Amniotic stem cell (primary cell): ENCODE measurements at places on chromosomes 6 and 20.

- no peak for DNase-seq
Measured at GRCh38 chr6:46935687-46936086, 13.9 kb upstream of the ADGRF5 start.

DNA sequence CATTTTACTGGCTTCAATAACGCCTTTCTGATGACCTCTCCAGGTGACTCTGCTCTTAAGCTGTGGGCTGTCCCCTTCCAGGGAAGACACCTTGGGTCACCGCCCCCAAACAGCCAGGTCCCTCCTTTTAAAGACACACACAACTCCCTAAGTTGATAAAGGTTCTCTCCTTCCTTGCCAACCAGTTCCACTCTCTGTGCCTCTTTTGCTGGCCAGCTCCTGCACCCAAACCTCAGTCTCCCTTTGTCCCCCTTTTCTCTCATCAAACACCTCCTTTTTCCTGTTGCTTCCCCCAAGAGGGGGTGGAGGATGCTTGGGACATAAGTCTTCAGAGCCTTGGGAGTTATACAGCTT lies 1.0 kb downstream of the NCOA6 start:
- no peak for DNase-seq

DNA sequence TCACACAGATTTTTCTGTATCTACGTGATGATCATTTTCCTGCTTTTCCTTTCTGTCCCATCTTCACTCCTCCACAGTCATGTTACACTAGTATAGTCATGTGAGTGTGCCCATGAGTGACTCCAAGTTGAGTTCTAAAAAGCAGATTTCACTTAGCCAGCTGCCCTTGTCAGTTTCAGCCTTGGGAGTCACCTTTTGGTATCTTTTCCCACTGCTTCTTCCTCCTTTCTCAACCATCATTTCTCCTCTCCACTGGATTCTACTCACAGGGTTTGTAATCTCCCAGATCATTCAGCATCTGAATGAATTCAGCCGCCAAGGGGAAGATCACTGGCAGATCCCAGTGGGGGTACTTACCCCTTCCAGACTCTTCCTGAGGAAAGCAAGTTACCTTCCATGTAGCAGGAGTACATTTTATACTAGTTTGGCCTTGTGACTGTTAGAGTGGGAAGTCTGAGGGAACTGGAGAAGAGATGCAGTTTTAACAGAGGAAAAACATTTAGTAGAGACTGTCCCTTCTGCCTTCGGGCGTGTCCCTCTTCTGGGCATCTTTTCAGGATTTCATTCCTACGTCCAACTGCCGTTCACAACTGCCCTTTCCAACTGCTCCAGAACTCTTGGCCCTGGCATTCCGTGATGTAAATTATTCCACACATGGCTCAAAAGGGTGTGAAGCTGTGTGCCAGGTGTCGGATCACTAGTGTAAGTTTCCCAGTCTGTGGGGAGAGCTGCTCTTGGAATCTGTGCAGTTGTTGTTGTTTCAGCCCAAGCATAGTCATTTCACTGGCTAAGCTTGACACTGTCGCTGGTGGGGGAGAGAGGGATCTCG lies 38.9 kb downstream of the BICRAL start:
- DNase-seq = no peak

DNA sequence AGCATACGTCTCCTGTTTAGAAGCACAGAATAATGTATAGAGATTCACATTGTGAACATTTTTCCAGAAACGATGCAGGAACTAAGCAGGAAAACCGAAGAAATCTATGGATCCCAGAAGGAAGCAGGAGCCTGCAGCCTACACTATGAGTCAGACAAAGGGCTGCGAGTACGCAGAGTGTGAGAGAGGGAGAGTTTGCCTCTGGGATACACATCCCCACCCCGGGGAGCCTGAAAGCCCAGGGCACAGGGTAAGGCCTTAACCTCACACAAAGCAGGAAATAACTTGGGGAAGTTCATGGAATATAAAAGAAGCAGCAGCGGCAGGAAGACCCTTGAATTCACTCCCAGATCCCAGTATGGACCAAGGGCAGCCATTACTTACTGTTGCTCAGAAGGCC lies 842.1 kb upstream of the MANEA start:
- DNase-seq = no peak

DNA sequence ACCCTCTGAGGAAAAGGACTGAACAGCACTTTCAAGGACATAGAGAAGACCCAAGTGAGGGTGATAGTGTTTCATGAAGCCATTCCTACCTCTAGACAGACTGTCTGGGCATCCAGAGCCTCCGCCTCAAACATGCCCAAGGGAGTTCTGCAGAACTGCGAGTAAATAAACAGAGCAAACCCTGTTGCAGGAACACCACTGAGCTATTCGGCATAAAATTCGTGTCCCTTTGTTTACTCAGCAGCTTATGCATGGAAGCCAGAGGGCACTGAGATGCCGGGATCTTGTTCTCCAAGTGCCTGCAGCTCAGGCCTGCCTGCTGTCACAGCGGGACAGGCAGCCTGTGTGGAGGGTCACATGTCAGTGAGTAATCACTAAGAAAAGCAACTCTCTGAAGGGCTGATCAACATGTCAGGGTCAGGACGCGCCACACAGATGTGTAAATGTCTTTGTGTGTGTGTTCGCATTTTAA lies 164.9 kb upstream of the HEY2 start:
- DNase-seq = no peak

GRCh38 chr20:44296011-44296410 lies 15.0 kb downstream of the FITM2 start:
- no peak for DNase-seq

DNA sequence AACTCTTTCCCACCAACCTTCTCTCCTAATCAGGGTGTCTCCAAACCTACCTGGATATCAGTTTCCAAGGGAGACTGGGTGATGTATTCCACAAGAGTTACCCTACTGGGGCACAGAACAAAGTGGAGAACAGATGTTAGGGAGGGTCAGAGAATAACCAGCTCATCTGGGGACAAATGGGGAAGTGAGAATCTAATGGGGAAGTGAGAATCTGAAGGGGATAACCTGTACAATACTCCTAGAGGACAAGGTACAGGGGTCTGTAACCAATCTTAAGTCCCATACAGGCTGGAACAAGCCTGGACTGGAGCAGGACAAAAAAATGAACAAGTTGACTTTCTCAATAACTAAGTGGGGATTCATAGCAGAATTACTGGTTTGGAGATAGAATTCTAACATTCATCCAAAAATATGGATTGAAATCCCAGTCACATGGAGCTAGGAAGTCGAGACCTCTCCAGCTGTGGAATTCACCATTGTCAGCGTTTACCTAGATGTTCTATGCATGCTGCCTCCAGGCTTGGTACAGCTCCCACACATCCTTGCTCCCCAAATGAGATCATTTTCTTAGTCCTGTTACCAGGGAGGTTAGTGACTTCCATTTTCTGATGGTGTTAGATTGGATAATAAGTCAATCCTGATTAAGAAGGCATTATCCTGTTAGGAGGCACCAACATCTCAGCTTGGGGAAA lies 214.8 kb upstream of the MOCS1 start:
- no peak for DNase-seq

- DNase-seq = no peak
Measured at GRCh38 chr6:114952229-114952628, 609.4 kb upstream of the HS3ST5 start.

- no peak for DNase-seq
Measured at GRCh38 chr6:125346201-125346925, 44.6 kb upstream of the HDDC2 start.

- DNase-seq = peak; percentile 42
Measured at GRCh38 chr6:52663120-52663935, 7.6 kb upstream of the TMEM14A start.

DNA sequence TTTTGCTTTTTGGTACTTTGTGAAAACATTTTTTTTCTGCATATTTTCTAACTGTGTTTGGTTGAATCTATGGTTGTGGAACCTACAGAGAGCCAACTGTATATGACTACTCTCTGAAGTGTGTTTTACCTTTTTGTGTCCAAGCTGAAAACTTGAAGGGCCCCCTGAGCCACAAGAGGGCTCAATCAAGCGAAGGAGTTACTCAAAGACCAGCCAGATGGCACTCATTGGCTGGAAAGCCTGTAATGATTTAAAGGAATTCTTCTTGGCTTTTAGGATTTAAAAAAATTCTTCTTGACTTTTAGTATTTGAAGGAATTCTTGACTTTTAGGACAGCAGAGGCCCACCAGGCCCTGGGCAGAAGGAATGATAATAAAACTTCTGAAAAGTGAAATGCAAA lies 27.0 kb upstream of the ECI2 start:
- DNase-seq = no peak

GRCh38 chr20:32053648-32054047 lies 1.6 kb downstream of the HCK start:
- DNase-seq = no peak

DNA sequence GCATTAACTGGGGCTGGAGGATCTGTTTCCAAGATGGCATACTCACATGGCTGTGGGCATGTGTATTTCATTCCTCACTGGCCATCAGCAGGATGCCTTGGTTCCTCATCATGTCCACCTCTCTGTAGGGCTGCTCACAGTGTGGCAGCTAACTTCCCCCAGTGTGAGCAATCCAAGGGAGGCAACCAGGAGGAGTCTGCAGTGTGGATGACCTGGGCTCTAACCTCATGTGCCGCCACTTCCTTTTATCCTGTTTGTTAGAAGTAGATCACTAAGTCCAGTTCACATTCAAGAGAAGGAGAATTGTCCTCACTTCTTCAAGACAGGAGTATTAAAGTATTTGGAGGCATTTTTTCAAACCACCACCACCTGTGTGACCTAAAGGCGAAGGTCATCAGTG lies 54.4 kb downstream of the MTHFD1L start:
- no peak for DNase-seq

DNA sequence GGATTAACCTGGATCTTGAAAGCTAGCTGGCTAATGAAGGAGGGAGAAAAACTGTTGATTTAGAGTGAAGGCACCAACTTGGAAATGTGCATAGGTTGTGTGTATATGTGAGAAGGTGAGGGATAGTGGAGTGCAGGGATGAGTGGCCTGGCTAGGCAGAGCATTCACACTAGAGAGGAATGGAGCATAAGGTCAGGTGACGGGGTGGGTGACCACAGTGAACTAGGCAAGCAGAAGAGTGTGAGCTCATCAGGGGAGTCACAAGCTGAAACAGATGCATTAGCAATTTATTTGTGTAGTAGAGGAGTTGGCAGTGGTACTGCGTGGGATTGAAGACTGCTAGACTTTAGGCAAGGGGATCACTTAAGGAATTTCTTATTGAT lies 10.5 kb downstream of the ANKRD66 start:
- no peak for DNase-seq

DNA sequence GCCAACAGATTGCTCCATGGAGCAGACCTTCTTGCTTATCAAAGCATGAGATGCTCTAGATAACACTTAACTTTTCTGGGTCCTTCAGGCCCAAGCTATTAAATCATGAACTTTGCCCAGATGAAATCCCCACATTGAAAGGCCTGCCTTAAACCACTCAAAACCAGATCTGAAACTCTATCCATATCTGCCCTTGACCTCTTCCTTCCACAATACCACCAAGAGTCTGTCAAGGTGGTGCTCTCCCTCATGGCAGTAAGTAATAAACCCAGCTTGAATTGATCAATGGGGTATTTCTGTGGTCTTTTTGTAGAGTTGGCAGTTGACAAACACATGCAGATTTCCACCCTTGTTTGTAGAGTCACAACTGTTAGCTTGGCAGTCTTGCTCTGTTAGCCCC lies 135.5 kb downstream of the ISM1 start:
- no peak for DNase-seq

- DNase-seq = no peak
Measured at GRCh38 chr6:130975325-130975724, 87.7 kb downstream of the EPB41L2 start.

DNA sequence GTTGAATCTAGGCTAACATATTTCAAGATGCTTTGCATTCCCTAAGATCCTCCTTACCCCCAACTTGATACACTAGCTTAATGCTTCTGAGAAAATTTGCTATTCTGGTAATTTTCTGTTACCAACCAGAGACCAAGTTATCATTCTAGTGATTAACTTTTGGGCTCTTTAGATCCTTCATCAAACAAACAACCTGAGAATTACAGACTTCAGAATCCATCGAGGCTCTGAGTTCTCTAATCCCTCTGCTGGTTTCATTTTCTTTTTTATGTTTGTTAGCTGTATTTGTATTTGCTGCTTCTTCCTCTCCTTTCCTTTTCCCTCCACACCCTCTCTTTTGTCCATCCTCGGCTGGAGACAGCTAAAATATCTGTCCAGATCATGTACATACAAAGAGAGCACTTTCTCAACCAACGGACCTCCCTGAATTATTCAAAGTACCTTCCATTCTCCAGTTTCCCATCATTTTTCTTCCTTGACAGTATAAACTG lies 98.7 kb upstream of the RIPOR2 start:
- DNase-seq = no peak

DNA sequence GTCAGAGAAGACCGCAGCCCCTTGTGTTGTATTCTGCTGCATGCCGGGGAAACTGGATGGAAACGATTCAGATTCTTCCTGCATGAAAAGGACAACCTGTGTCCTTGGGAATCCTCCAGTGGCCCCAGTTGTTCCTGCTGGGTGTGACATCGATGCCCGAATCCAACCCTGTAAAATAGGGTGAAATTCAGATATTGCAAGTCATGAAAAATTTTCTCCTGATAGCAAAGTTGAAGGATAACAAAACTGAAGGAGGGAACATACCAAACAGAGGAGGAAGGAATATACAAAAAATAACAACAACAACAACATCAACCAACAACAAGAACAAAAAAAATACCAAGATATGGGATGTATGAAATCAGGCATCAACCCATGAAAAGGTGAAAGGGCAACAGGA lies 28.3 kb upstream of the HLA-E start:
- DNase-seq = no peak

GRCh38 chr6:168031411-168031971 lies 34.0 kb downstream of the KIF25 start:
- no peak for DNase-seq

DNA sequence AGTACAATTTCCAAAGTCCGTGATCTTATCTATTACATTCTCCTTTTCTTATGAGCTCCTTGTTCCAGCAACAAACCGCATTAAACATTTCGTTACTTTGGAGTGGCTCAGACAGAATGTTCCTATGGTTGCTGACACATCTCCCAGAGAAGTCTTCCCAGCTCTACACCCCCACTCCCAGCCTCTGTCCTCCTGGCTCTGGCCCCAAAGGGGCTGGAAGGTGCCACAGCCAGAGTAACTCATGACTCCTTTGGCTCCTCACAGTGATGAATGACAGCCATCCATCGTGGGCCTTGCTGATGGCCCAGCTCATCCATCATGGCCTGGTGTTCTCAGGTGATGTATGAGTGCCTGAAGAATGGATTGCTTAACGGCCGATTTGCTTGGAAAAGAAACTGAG lies 203.0 kb downstream of the DHX35 start:
- no peak for DNase-seq

DNA sequence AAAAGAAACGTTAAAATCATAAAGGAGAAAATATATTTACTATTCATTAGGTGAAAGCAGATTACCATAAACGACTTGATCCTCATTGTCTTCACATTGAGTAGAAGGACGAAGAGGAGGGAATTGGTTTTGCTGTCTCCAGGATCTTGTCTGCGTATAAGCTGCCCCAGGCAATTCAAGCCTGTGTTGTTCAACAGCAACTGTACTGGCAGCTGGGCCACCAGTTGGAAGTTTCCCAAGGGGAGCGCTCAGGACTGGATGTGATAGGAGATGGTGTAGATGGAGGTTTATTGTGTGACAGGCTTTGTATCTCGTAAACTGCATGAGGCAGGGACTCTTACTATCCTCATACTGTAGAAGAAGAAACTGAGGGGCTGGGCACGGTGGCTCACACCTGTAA lies 3.9 kb upstream of the FANCE start:
- no peak for DNase-seq
